IPS DF 6.9 (cell line): ENCODE measurements at places on chromosomes 11 and 22.

- DNase-seq = no peak
Observed at GRCh38 chr22:34236527-34236926, 316.3 kb upstream of the LARGE1 start.

DNA sequence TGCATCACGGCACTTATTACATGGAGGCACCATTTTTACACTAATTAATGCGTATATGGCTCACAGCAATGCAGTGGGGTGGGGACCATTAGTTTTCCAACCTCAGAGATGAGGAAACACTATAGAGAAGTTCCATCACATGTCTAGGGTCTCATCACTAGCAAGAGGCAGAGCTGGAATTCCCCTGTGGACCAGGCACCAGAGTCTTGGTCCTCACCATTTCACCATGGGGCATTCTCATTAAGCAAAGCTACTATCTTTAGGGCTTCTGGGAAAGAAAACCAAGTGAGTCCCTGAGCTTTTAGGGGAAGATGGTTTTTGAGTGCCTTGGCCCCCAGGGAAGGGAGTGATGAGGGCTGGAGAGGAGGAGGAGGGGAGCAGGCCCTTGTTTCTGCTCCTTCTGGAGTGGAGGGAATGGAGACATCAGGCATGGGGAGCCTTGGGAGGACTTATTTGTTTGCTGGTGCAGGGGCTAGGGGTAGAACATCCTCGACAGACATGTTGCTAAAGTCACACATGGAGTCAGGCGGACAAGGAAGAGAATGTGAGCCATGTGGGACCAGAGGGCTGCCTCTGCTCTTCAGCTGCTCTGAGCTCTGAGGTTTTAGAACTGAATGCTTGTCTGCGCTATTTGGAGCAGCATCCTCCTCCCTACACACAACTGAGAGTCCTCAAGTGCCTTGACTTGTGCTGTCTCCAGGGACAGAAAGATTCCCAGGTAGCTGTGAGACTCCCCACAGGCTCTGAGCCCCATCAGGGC is 40.3 kb upstream of the ZBED5 start:
- no peak for DNase-seq

GRCh38 chr11:112129656-112130055 is 34.2 kb downstream of the IL18 start:
- no peak for DNase-seq

DNA sequence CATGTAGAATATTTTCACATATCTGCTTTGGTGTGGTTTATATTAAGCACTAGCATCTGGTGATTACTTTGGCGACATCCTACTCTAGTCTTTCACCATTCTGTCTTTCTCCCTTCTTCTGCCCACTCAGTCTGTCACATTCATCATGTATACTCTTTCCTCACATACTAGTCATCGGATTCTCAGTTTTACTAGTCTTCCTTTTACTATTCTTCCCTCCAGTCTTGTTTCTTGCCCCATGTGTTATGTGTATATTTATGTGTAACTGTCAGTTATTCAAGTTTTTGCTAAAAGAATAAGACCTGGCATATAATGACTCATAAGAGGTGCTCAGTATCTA is 4.6 kb upstream of the DIXDC1 start:
- DNase-seq = no peak

- no peak for DNase-seq
Observed at GRCh38 chr22:31829505-31829904, 75.7 kb downstream of the DEPDC5 start.

GRCh38 chr11:129974237-129974636 is 28.4 kb downstream of the PRDM10 start:
- DNase-seq = no peak

- no peak for DNase-seq
Observed at GRCh38 chr22:41340357-41340756, 39.0 kb downstream of the ZC3H7B start.
